Liver (tissue), 10 donors: ENCODE measurements at places on chromosomes 16 and 17.

- DNase-seq = no peak
These were observed 46.2 kb upstream of the NOL11 start for GRCh38 chr17:67671493-67671892.

DNA sequence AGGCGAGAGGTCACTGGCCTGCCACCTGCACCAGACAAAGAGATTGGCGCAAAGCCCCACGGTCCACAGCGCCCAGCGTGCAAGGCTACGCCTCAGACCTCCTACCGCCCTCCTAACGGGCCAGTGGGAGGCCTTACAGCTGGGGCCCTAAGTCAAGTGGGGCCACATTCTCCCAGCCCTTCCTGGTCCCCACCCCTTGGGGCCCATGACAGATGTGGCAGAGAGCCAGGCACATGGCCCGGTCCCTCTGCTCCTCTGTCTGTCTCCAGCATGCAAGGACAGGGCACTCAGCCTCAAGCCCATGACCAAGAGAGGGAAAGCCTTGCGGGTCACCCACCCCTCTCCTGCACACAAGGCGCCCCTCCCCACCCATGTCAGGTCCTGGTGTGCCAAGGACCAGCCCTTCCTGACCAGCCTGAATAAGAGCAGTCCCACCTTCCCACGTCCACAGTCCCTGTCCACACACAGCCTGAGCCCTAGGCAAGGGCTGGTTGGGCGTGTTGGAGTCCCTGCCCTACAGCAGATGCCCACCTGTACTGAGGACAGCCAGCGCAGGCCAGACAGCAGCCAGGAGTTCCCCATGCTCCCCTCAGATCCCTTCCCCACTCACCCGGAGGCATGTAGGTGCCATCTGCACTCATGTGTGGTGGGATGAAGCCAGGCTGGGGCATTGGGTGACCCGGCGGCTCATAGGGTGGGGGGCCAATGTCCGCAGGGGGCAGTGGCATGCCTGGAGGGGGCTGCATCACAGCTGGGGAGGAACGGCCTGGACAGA lies 25.3 kb downstream of the CDIP1 start:
- peak; percentile 65 for DNase-seq

DNA sequence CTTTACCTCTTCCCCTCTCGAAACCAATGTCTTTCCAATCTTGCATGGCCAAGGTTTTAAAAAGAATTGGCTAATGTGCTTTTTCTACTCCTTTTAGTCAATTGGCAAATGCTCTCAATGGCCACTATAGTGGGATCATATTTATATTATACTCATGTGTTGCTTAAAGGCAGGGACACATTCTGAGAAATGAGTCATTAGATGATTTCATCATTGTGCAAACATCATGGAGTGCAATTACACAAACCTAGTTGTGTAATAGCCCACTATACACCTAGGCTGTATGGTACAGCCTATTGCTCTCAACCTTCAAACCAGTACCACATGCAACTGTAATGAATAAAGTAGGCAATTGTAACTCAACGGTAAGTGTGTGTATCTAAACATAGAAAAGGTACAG lies 180.9 kb downstream of the HS3ST3A1 start:
- DNase-seq = no peak

DNA sequence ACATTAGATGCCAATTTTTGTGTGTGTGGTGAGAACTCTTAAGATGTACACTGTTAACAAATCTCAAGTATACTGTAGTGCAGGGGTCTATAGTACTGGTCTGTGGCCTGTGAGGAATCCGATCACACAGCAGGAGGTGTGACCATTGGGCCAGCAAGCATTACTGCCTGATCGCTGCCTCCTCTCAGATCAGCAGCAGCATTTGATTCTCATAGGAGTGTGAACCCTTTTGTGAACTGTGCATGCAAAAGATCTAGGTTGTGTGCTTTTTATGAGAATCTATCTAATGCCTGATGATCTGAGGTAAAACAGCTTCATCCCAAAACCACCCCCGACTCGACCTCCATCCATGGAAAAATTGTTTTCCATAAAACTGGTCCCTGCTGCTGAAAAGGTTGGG lies 12.6 kb downstream of the ZNF267 start:
- no peak for DNase-seq

- no peak for DNase-seq
These were observed 234.7 kb upstream of the GSE1 start for GRCh38 chr16:85378145-85379040.

- no peak for DNase-seq
These were observed 24.1 kb upstream of the SPNS3 start for GRCh38 chr17:4409659-4410058.

DNA sequence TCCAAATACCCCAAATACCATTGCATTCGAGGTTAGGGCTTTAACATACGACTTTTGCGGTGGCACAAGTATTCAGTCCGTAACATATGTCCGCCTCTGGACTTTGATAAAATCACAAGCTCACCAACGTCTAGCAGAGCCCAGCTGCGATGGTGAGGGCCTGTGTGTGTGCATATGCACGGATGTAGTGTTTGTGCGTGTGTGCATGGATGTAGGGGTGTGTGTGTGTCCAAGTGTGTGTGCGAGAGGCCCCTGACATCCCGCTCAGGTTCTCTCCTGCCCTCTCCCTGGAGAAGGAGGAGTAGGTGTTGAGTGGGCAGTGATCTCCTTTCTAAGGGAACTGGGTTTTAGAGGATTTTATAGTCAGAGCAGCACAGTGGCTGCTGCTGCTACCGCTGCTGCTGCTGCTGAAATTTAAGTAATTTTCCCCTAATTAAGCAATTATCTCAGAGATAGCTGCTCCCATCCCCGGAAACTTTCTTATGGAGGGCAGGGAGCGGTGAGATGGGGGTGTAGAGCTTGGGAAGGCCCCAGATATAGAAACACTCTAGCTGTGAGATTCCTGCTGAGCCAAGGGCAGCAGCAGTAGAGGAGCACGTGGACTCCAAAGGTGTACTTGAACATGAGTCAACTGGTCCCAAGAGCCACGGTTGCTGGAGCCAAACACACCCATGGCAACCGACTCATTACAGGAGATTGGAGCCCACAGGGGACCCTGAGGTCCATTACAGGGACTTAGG lies 121.7 kb upstream of the SDK2 start:
- DNase-seq = no peak

DNA sequence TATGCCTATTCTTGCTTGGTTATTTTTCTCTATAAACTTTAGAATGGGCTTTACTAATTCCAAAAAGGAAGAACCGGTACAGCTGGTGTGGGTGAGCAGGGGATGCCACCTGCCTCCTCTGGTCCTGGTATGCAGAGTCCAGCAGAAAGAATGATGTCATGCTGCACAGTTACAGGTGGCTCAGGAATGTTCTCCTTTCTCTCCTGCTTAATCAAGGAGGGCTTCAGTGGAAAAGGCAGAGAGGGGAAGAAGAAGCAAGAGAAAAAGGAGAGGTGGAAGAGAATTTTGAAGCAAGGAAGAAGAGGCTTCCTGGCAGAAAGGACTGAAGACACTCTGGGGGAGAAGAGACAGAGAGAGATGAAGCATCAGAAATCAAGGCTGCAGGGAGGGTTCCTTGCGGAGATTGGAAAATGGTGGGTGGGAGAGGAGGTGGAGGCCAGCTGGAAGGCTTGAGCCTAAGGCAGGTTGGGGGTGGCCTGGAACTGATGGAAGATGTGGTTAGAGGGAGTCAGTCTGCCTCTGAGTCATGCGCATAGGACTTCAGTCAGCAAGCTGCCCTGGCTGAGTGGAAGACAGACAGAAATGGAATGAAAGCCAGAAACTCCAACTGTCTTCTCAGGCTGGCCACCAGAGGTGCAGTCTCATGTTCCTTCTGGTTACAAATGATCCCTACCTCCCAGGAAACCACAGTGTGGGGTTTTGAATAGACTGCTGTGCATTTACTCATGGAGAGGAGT lies 64.6 kb upstream of the CRHR1 start:
- DNase-seq = no peak

DNA sequence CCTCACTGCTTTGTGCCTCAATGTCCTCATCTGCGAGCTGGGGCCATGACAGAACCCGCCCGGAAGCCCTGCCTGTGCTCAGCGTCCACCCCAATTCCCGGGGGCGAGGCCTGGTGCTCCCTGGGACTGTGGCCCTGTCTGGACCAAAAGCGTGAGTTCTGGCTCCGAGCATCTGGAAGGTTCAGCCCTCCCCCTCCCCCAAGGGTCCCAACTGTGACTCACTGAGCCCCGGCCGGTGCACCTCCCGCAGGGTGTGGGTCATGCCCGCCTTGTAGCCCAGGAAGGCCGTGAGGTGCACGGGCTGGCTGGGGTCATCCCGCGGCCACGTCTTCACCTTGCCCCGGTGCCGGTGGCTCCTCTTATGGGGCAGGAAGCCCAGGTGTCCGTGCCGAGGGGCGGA lies 755 bp downstream of the RPL3L start:
- DNase-seq = no peak

DNA sequence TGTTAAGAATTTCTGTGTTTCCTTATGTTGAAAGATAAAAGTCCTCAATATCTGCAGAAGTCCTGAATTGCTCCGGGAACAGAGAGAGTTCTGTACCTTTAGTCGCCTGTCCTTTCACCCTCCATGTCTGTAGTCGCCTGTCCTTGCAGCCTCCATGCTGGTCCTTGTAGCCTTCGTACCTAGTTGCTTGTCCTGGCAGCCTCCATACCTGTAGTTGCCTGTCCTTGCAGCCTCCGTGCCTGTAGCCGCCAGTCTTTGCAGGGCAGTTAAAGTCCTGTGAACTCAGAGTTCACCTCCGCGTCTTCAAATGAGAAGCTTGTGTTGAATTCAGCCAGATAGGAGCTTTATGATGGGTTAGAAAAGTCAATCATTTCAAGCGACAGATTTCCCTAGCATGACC lies 19.5 kb upstream of the ITGAX start:
- no peak for DNase-seq
